ENCODE measurements at places on chromosomes 7 and 10.

- peak; percentile 62 for DNase-seq
Measured at GRCh38 chr7:29194594-29195427, at the start of gene CHN2. Gene CHN2, plus strand, starts transcription at chr7:29194775.

- no peak for DNase-seq
Measured at GRCh38 chr7:47356261-47356660, 225.7 kb downstream of the TNS3 start.

GRCh38 chr10:109899356-109900331 is 23.7 kb downstream of the XPNPEP1 start:
- DNase-seq, result no peak

DNA sequence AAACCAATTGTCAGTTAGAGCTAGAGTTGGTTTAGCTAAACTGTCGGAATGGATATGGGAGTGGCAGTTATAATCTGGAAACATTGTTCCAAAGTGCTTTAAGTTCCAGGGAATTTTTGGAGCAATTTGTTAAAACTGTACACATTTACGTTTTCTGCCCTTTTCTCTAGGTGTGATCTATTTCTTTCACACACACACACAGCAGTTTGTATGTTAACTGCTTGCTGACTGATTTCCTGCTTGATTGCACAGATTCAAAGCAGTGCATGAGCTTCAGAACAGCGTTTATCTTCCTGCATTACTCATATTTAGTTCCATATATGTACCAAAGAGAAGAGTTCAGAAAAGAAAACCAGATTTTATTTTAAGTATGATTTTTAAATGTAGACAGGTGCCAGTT is 57.9 kb downstream of the MGMT start:
- no peak for DNase-seq

GRCh38 chr7:36951257-36951697 is 227.0 kb upstream of the AOAH start:
- no peak for DNase-seq

DNA sequence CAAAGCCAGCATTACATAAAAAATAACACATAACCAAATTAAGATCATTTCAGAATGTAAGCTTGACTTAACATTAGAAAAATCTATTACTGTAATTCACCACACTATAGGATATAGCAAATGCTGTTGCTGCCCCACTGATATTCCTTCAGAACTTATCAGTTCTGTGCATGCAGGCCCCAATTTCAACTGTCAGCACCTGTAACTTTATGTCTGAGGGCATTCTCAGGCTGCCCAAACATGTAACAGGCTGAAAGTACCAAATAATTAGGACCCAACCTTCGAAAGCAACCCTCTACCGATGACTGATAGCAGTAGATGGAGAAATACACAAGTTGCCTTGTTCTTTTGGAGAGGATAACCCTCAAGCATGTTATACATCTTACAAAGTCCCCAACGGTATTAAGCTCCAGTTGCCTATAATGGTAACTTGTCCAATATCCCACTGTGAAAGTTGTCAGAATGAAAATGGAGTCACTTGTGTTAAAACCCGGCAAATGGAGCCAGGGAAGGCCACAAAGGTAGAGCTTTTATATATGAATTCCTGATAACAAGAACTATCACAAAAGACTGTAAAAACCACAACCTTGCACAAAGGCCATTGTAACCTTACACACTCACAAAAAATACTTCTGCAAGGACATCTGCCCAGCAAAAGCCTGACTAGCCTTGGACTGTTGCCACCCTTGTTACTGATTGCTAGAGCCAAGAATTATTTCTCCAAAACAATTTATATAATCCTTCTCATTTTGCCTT is 66.9 kb upstream of the ZNF746 start:
- DNase-seq, result no peak

DNA sequence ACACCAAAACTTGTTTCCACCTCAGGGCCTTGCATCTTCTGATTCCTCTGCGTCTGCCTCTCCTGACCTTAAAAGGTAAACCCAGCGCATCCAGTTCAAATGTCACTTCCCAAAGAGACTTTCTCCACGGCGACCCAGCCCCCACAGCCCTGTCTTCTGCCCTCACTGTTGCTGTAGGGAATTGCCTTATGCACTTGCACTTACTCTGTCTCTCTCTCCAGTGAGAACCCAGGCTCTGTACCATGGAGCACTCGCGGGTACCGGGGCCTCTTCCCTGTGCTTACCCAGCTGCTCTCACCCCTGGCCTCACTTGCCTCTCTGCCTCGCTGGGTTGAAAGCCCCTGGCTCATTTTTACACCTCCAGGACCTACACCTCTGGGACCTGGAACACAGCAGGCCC is 48.4 kb downstream of the AOC1 start:
- DNase-seq, result no peak

DNA sequence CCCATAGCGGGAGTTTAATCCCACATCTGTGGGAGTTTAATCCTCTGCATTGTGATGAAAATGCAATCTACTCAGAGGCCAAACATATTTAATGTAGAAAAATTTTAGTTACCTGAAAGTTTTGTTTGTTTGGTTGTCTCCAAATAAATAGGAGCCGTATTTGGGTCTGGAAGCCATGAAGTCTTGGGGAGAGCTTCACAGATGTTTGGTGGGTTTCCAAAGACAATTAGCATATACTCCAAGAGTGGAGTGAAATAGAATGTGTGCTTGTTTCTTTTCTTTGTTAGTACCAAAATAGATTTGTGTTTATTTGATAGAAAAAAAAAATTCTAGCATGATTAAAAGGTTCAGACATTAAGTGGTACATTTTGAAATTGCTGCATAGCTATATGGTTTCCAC is 50.9 kb downstream of the ANK3 start:
- no peak for DNase-seq

DNA sequence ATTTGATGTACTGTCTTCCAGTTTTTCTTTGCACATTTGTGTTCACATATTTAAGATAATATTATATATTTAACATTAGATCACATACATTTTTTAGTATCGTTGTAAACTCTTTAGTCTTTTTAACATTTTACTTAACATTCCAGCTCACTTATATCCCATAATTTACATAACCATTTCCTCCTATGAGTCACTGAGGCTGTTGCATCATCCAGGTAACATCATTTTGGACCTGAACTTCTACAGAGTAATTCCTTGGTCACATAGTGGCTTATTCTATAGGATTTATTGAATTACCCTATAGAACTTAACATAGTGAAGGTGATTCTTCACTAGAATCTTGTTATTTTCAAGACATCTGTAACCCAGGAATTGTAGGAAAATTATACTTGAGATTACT is 194.4 kb downstream of the POU6F2 start:
- DNase-seq, result no peak

DNA sequence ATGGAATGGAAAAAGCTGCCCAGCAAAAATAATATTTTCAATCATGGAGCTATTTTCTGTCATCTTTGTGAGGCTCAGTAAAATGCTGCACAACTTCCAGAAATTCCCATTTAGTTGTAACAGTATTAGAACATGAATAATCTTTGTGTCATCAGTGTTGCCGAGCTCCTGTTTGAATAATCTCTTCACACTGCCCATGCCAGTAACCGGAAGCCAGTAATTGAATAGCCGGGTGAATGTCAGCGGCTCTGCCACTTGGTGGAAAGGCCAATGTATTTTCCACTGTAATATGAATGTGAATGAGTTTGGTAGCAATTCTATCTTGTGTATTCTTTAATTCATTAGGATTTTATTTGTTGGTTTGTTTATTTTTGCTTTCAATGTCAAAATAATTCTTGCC is 172.5 kb upstream of the INSYN2A start:
- DNase-seq, result no peak
